Kidney epithelial cell (primary cell): ENCODE measurements at places on chromosomes 7 and 10.

- no peak for DNase-seq
These were observed 132.9 kb upstream of the ZMIZ1 start for GRCh38 chr10:78935697-78936407.

- no peak for DNase-seq
These were observed 160.2 kb downstream of the ARHGAP12 start for GRCh38 chr10:31768467-31768866.

DNA sequence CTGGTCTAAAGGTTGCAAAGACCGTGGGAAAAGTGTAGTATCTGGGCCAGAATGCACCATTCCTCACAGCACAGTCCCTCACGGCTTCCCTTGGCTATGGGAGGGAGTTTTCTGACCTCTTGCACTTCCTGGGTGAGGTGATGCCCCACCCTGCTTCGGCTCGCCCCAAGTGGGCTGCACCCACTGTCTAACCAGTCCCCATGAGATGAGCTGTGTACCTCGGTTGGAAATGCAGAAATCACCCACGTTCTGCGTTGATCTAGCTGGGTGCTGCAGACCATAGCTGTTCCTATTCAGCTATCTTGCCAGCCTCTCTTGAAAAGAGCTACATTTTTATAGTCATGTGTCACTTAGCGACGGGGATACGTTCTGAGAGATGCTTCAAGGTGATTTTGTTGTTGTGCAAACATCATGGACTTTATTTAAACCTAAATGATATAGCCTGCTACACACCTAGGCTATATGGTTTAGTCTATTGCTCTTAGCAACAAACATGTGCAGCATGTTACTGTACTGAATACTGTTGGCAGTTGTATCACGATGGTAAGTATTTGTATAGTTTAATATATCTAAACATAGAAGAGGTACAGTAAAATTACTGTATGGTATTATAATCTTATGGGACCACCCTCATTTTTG, 120.0 kb downstream of the PPP1R9A start:
- DNase-seq: no peak

DNA sequence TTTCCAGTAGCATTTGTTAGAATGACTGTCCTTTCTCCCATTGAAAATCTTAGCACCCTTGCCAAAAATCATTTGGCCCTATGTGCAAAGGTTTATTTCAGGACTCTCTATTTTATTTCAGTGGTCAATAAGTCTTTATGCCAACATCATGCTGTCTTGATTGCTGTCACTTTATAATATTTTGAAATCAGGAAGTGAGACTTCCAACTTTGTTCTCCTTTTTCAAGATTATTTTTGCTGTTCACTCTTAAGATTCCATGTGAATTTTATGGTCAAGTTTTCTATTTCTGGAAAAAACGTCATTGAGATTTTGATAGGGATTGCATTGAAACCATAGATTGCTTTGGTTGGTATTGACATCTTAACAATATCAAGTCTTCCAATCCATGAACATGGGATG, 65.1 kb downstream of the PAXIP1 start:
- DNase-seq: no peak

DNA sequence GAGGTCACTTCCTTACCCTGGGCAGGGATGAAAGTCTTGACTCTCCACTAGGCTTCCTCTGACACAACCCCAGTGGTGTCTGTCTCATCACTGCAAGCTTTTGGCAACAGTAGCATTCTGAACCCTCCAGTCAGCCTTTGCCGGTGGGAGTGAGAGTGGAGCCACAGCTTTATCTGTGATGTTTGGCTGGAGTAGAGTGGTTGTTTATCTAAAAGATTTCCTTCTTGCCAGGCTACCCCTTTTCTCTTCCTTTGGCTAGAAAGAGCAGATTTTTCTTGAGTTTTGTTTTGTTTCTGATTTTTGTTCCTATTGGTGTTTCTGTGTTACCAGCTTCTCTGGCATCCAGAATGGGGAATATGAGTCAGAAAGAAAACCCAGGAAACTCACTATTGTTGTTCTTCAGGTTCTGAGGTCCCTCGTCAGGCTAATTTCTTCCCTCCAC, 98.9 kb upstream of the KIF5B start:
- DNase-seq: no peak

DNA sequence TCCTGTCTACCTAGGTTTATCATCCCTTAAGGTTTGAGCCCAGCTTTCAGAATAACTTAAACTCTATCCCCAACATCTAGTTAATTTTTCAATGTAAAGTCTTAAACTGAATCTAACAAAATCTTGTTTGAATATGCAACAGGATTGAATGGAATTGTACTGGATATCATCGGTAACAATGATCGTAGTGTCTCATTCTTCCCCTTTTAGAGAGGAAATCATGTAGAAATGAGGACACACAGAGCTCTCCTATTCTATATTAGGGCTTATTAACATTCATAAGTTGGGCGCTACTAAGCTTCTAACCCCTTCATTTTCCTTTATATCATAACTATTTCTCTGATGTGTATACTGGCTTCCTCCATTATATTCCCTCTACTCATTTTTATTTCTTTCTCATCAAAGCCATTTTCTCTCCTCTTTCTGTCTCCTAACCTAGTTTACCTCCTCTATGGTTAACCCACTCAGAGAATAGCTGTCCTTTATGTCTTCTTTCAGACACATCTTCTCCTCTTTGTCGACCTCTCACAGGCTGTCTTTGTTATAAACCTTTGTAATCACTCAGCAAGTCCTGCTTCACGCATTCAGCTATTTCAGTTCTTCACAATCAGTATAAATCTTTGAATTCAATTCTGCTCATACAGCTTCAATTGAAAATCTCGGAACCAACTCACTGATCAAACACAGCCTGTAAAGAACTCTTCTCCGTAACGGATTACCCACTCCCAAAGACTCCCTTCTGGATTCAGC, 1019.0 kb upstream of the C7orf33 start:
- no peak for DNase-seq

- DNase-seq: no peak
These were observed 294.4 kb downstream of the BAMBI start for GRCh38 chr10:28971764-28972163.

DNA sequence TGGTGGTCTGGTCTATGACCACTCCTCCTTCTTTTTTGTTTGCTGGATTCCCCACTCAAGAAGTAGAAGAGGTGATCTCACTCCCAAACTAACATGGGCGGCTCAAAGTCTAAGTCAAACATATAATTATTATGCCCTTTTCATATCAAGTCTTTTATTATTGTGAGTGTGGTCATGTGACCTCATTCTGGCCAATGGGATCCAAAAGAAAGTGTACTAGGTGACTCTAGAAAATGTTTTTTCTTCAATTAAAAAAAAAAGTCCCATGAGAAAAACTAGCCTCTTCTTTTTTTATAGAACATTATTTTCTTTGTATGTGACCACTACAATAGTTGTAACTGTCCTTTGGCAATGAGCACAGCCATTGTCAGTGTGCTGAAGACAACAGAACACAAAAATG, 772.7 kb downstream of the KCNMA1 start:
- DNase-seq: no peak

GRCh38 chr10:94630017-94630688, 53.4 kb upstream of the CYP2C18 start:
- DNase-seq: no peak

GRCh38 chr7:121442845-121443244, 46.7 kb upstream of the FAM3C start:
- DNase-seq: no peak

DNA sequence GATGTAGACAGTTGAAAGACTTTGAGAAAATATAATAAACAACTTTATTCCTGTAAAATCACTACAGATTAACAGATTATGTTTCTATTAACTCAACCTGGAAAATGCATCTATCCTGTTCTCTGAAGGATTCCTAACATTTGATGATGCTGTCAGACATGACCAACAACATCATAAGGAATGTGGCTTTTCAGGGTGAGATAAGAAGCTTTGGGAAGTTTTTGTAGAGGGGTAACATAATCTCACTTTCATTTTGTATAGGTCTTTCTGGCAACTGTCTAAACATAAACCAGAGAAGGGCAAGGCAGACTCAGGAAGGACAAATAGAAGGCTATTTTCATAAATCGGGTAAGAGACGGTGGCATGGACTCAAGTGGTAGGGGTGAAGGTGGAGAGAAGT, 112.2 kb downstream of the TES start:
- DNase-seq: no peak

- DNase-seq: no peak
These were observed 176.2 kb upstream of the CSTF2T start for GRCh38 chr10:51875610-51876009.

- no peak for DNase-seq
These were observed 122.4 kb upstream of the PPP2R2D start for GRCh38 chr10:131778385-131778784.

DNA sequence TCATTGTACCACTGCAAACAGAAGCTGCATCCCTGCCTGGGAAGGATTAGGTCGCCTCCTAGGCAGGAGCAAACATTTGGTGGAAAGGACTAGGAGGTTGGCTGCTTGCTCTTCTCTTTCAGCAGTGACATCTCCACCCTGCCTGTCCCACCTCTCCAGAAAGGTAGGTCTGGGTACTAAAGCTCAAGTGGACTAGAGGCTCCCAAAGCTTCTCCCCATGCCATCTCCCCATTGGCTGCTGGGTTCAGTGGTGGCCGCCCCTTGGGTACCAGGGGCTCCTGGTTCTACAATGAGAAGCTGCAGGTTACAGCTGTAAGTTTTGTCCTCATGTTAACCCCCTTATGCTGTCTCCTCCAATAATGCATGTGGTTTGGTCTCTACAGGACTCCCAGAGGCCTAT, 180.7 kb upstream of the MKI67 start:
- DNase-seq: no peak

DNA sequence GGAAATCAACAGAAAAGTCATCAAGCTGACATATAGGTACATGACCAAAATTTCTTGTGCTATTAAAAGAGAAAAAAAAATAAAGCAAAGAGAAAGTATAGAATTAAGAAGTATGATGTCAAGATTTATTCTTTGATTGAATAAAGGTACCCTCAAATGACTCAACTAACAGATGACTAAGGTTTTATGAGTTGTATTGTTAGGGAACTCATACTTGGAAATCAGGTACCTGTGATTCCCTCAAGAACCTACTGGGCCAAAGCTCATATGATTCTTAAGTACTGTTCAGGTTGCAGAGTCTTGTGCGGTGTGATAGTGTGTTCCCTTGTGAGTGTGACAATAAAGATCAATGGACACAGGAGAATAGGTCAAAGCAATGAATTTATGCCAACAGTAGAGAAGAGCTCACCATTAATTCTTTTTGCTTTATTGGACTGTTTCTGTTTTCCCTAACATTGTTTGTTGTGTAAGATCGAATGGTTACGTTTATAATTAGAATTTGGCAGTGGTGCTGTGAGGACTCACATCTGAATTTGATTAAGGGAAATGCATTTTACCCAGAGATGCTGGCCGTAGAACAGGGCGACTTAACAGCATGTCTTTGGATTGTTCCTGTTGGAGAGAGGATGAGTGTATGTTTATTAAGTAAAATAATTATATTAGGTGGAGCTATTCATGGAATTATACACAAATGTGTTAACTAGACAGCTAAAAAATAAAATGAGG, 293.2 kb upstream of the SEMA3D start:
- no peak for DNase-seq

- no peak for DNase-seq
These were observed 64.2 kb downstream of the AKR1C4 start for GRCh38 chr10:5260828-5261227.

GRCh38 chr10:33653584-33654367, 319.3 kb upstream of the NRP1 start:
- DNase-seq: no peak

- no peak for DNase-seq
These were observed 5.3 kb downstream of the ZNF488 start for GRCh38 chr10:47378606-47379444.

GRCh38 chr10:100483876-100484666, 21.3 kb downstream of the WNT8B start:
- no peak for DNase-seq

DNA sequence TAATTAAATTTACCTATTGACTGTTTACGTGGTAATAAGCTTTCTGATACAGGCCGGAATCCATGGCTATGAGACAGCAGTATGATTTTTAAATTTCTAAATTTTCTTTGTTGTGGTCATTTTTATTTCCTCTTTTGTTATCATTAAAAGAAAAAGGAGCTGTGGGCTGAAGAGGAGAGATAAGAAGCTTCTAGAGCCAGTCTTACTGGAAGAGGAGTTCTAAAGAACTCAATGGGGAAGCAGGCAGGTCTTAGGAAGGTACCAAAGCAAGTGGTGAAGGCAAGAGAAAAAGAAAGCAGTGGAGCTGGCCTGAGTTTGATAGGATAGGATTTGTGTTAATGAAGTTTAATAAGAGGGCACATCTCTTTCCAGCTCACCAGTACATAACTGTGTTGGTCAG, 1187.8 kb downstream of the CNTNAP2 start:
- no peak for DNase-seq

DNA sequence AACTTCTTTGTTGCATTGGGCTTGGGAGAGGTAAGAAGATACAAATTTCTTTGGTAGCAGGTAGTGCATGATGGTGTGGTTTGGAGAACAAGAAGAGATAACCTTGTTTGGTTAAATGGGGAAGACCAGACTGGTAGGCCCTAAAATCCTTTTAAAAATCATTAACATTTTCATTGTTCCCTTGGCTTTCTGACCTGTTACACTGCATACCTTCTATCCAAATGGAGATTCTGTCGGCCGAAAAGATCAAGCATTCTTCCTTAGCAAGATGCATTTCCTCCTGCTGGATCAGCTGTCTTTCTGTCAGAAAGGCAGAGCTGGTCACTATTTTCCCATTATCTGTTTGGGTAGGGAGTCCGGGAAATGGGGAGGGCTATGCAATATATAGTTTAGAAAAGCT, 33.7 kb downstream of the AGK start:
- DNase-seq: no peak

GRCh38 chr10:100007231-100008141, 2.3 kb downstream of the DNMBP start:
- DNase-seq: no peak

- DNase-seq: no peak
These were observed 2.2 kb upstream of the SUN3 start for GRCh38 chr7:48031111-48031510.

GRCh38 chr7:125775317-125775716, 845.7 kb upstream of the POT1 start:
- no peak for DNase-seq

DNA sequence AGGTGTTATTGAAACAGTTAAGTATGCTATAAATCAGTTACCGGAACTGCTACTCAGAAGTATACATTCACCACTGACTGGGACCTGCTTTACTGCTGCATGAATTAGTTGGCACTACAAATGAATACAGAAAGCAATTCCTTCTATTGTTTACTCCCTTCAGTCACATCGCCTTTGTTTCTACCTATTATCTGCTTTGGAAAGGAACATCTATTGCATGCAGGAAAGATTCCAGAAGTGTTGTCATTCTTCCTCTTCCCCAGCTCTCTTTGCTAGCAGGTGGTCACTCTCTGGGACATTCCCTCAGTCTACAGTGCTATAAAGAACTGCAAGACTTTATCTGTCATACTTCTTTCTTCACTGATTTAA, 131.3 kb downstream of the ANK3 start:
- DNase-seq: no peak

DNA sequence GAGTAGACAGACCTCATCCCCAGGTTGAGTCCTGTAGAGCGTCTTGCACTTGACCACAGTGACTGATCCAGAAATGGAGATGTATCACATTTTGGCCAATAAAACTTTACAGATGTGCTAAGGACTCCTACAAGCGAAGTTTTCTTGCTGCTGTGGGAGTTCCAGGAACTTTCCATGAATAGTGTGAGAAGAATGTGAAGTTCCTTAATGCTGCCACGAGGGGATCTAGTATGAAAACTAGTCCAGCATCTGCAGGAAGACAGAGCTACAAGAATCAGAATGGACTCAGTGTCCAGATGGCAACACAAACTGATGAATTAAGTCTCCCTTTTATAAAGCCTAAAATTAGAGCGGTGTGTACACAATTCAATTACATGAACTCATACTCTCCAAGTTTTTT, 14.8 kb upstream of the LSM8 start:
- DNase-seq: no peak
